ENCODE measurements at places on chromosomes 11 and 22. TPM values are rescaled to one million over a fixed set of nuclear protein-coding genes. Genes with fewer than 3 reads are reported as not detected.

MS4A3 gene
- 0.73 TPM for total RNA-seq

RFPL1 gene
- total RNA-seq, result not detected

PIWIL4 gene
- 1.3 TPM for total RNA-seq

KCNJ4 gene
- not detected for total RNA-seq

MISFA gene
- 4.6 TPM for total RNA-seq

PLEKHB1 gene
- 16.7 TPM for total RNA-seq

TRAF6 gene
- 11.3 TPM for total RNA-seq

ANO5 gene
- total RNA-seq, result 4.6 TPM

GRCh38 chr11:18452927-18453326 is 2.7 kb upstream of the LDHAL6A start:
- H3K36me3 ChIP-seq, result no peaks in the 10 kb centered on the region
- no peak for DNase-seq
- H3K4me3 ChIP-seq, result no peak overlapping the region

- no peaks in the 10 kb centered on the region for H3K27me3 ChIP-seq
- no peaks in the 10 kb centered on the region for H3K4me1 ChIP-seq
- no peak overlapping the region for H3K27ac ChIP-seq
- no peaks in the 10 kb centered on the region for H3K36me3 ChIP-seq
- no peak overlapping the region for H3K4me3 ChIP-seq
Observed at GRCh38 chr11:61254403-61255025, 13.5 kb downstream of the PGA5 start.

DNA sequence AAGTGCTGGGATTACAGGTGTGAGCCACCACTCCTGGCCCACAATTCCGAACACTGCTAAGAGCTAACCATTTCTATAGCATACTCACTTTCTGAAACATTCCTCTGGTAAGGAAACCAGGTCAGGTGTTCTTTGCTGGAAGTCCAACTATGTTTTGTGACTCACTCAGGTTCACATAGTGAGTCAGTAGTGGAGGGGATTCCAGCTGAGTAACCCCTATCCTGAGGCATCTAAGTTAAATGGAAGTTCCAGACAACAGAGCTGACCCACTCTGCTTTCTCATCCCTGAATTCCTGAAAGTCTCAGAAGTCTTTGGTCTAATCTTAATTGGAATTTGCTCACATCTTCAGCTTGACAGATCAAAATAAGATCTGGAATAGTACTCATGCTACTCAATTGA is 3.0 kb upstream of the CHRNA10 start:
- no peak overlapping the region for H3K27ac ChIP-seq
- no peaks in the 10 kb centered on the region for H3K4me1 ChIP-seq
- H3K36me3 ChIP-seq, result peaks cover 100% of the 10 kb centered on the region
- no peak overlapping the region for H3K4me3 ChIP-seq
- DNase-seq, result no peak
- H3K27me3 ChIP-seq, result no peaks in the 10 kb centered on the region

DNA sequence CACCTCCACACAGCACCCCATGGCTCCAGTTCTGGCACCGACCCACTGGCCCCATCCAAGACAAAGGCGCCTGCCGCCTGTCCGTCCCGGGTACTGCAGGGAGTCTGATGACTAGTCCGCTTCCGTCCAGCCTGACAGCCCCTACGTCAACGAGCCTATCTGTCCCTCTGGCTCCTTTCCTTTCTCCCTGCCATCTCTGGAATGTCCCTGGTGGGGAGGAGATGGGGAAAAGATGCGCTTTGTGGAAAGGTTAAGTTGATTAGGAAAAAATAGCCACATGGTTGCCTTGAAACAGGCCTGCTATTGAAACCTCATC is 10.4 kb downstream of the PDGFB start:
- no peak overlapping the region for H3K4me3 ChIP-seq
- peaks cover 21% of the 10 kb centered on the region for H3K4me1 ChIP-seq
- peak overlapping the region; percentile 42 for H3K27ac ChIP-seq
- peaks cover 21% of the 10 kb centered on the region for H3K36me3 ChIP-seq

DNA sequence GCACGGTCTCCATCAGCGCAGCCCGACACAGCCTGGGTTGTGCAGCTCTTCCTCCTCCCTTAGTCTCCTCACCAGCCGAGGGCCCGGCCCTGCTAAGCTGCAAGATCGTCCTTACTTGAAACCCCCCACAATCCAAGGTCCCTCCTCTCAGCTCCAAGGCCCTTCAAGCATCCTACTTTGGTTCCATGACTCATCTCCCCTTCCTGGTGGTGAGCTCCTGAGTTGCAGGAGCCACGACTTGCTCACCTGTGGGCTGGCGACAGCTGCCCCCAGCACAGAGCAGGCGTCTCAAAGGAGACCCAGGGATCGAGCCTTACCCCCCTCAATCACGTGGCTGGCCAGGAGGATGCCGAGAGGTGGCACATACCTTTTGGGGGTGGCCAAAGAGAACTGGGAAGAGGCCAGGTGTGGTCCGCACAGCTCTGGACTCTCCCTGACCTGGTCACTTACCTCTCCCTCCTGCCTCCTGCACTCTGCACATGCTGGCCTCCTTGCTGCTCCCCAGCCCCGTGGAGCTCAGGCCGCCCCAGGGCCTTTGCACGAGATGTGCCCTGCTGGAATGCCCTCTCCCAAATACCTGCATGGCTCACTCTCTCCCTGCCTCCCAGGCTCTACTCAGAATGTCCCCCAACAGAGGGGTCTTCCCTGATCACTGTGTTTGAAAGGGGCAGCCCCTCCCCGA is 35.2 kb upstream of the FADD start:
- no peaks in the 10 kb centered on the region for H3K27me3 ChIP-seq
- H3K4me3 ChIP-seq, result no peak overlapping the region
- H3K36me3 ChIP-seq, result no peaks in the 10 kb centered on the region
- no peak overlapping the region for H3K27ac ChIP-seq

- DNase-seq, result no peak
- no peaks in the 10 kb centered on the region for H3K36me3 ChIP-seq
- H3K27ac ChIP-seq, result no peak overlapping the region
- H3K27me3 ChIP-seq, result no peaks in the 10 kb centered on the region
Observed at GRCh38 chr11:19380375-19380774, 139.6 kb upstream of the E2F8 start.

GRCh38 chr22:17119481-17120202 is 1.5 kb downstream of the TMEM121B start:
- no peaks in the 10 kb centered on the region for H3K4me1 ChIP-seq
- no peaks in the 10 kb centered on the region for H3K36me3 ChIP-seq
- peaks cover 33% of the 10 kb centered on the region for H3K27me3 ChIP-seq
- H3K4me3 ChIP-seq, result peak overlapping the region; percentile 24
- no peak overlapping the region for H3K27ac ChIP-seq

DNA sequence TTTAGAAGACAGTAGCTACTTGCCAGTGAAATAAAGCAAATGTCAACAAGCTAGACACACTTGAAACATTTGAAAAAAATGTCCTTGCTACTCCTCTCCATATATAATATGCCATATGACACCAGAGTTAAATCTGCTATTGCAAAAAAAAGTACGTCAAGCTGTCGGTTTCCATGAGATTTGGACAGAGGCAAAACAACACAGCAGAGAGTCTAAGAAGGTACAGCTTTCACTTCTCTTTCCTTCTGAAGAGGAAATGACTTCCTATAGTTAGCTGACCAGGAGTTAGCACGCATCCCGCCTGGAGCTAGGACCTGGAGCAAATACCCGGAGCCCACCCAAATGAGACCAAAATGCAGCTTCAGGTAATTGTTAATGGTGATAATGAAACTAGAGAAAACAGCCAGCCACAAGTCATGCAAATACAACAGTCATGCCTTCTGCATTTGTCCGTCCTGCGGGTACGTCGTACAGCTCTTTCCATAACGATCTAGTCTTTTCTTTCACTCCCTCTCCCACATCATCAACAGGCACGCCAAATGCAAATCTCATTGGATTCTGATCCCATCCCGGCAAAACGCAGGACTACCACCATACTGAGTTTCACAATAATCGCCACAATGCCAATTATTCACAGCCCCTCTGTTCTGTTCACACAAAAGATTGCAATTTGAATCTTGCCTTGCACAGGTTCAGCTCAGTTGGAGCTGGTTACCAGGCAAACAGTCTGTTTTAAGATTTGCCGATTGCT is 395.0 kb upstream of the CCDC90B start:
- H3K36me3 ChIP-seq, result no peaks in the 10 kb centered on the region
- no peak for DNase-seq
- no peaks in the 10 kb centered on the region for H3K4me1 ChIP-seq
- H3K27ac ChIP-seq, result no peak overlapping the region
- no peaks in the 10 kb centered on the region for H3K27me3 ChIP-seq

DNA sequence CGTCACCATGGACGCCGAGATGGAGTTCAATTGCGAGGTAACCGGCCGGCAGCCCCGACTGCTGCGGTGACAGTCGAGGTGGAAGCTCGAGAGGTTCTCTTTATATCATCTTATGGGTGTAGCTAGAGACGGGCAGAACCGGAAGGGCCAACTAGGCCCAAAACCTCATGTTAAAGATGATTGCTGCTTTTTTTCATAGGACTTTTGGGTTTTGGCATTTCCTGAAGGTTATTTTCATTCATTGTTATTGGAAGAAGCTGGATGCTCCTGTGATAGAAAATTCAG is 585 bp downstream of the NF2 start:
- DNase-seq, result no peak
- peak overlapping the region; percentile 96 for H3K27ac ChIP-seq
- H3K27me3 ChIP-seq, result no peaks in the 10 kb centered on the region
- peak overlapping the region; percentile 96 for H3K4me3 ChIP-seq
- peaks cover 33% of the 10 kb centered on the region for H3K4me1 ChIP-seq

All from left lung (tissue), 14 donors.